ENCODE measurements at places on chromosomes 3 and 15.

GRCh38 chr3:8970971-8971589 is 7.8 kb upstream of the RAD18 start:
- DNase-seq, result peak; percentile 79

- DNase-seq, result no peak
Measured at GRCh38 chr15:63288778-63289378, 11.5 kb downstream of the APH1B start.

- DNase-seq, result no peak
Measured at GRCh38 chr3:16692486-16693344, 87.5 kb upstream of the DAZL start.

GRCh38 chr3:184737641-184738505 is 26.0 kb upstream of the MAGEF1 start:
- peak; percentile 96 for DNase-seq

GRCh38 chr3:108966773-108967172 is 13.1 kb upstream of the GUCA1C start:
- DNase-seq, result no peak

GRCh38 chr15:70439304-70439877 is 324.0 kb downstream of the UACA start:
- no peak for DNase-seq

DNA sequence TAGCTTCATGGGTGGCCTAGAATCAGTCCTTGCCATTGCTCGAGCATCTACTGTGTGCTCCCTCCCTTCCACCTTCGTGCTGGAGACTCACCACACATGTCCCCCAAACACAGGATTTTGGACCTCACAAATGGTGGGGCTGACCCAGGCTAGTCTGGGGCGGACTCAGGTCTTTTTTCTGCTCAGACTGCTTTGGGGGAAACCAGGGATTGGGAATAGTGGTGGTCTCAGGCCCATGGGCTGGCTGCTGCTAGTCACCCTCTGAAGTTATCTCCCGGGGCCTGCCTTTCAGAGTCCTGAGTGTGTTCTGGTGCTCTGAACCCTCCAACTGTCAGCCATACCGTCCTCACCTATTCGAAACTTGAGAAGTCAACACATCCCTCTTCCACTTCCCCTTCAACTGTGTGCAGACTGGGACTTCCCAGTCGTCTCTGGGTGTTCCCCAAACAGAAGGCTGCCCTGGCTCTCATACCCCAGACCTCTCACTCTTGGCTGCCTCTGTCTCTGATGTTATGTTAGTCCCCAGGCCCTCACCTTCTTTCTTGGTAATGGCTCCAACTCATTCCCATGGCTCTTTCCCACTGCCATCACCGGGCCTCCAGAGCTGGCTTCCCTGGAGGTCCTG is 46.0 kb downstream of the PPCDC start:
- DNase-seq, result no peak

DNA sequence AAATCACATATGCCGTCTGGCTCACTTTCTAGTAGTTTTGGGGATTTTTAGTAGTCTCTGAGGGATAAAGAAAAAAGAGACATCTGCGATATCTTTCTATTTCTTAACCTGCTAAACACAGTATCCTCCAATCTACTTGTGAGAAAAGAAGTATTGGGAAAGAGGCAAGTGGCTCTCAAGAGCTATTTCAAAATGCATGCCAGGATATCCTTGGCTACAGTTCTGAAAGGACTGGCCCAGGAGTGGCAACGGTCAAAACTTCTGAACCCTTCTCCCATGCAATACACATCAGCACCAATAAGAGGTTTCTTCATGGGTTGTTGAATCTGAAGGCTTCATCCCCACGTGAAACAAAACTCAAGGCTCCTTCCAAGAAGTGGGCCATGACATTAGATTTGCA is 204.0 kb upstream of the WNT5A start:
- DNase-seq, result no peak

- DNase-seq, result no peak
Measured at GRCh38 chr3:57163751-57164150, 1.4 kb downstream of the IL17RD start.

- peak; percentile 62 for DNase-seq
Measured at GRCh38 chr3:192514754-192515663, 212.3 kb downstream of the FGF12 start.

DNA sequence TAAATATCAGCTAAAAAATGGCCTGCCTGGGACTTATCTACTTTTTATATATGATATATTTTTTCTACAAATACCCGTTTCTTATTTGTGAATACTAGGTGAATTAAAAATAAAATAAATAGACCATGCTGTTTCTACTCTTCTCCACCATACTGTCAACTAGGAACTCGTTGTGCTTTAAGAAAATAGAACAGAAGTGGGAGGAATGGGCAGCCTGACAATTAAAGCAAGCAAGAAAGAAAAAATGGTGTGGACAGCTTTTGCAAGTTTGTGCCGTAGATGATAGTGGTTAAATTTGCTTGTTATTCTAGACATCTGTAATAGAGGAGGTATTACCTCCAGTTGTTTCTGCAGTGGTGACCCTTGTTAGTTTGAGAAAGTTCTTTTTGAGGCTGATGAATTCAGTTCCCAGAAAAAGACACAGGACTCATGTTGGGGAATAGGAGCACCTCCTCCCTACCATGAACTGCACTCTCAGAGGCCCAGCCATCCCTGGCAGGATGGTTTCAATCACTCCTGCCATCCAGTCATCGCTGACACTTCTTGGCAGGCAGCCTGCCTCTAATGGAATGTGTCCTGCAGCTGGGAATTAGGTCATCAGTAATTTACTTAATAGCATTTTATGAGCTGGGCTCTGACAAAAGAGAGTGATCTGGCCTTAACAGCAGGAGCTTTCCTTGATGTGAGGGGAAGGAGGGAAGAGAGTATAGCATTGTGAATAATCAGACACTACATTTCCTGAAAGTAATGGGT is 105.0 kb upstream of the GAP43 start:
- DNase-seq, result peak; percentile 53

GRCh38 chr3:25091934-25092333 is 336.1 kb upstream of the RARB start:
- no peak for DNase-seq

DNA sequence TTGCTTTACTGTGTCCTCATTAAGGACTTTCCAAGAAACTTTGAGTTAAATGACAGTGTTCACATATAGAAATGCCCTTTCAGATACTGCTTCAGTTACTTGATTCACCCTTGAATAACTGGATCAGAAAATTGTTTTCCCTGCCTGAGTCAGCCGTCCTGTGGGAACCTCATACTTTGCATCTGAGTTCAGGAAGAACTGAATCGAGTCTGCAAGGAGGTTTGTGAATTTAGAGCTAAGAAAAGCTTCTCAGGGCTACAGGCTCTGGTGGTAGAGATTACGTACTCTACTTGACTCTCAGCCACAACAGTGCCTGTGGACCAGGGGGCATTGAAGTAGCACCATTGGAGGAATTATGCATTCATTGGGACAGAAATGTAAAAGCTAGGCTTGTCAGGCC is 252.4 kb upstream of the C2CD4B start:
- DNase-seq, result peak; percentile 89

- peak; percentile 35 for DNase-seq
Measured at GRCh38 chr15:94770199-94770598, 538.8 kb downstream of the MCTP2 start.
